ENCODE measurements at places on chromosomes 16 and 17.

- DNase-seq: no peak
These were observed 335.3 kb downstream of the SOX9 start for GRCh38 chr17:72456075-72456474.

DNA sequence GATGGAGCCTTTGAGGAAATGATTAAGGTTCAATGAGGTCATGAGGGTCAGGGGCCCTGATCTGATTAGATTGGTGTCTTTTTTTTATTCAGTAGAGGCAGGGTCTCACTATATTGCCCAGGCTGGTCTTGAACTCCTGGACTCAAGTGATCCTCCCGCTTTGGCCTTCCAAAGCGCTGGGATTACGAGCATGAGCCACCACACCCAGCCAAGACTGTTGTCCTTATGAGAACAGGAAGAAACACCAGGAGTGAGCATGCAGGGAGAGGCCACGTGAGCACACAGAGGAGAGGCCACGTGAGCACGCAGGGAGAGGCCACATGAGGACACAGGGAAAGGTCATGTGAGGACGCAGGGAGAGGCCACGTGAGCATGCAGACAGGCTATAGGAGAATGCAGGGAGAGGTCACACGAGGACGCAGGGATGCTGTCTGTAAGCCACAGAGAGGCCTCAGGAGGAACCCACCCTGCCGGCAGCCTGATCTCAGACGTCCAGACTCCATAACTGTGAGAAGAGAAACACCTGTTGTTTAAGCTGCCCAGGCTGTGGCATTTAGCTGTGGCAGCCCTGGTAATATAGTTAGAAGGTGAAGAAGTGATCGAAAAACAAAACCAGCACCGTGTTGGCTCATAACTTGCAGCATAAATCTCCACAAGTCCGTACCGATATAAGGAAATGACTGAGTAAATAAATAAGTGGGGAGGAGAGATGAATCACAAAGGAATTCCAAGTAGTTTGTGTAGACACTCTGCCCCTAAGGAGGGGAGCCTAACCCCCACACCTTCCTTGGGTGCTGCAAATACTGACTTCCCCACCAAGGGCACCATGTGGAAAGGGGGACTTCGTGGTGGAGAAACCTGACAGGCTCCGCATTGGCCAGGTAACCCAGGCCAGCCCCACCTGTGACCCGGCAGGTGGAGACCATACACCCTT lies 14.6 kb upstream of the CSNK1D start:
- DNase-seq: no peak

- no peak for DNase-seq
These were observed 25.6 kb downstream of the GJC1 start for GRCh38 chr17:44804302-44805089.

- no peak for DNase-seq
These were observed 18.4 kb downstream of the QPRT start for GRCh38 chr16:29697391-29697790.

DNA sequence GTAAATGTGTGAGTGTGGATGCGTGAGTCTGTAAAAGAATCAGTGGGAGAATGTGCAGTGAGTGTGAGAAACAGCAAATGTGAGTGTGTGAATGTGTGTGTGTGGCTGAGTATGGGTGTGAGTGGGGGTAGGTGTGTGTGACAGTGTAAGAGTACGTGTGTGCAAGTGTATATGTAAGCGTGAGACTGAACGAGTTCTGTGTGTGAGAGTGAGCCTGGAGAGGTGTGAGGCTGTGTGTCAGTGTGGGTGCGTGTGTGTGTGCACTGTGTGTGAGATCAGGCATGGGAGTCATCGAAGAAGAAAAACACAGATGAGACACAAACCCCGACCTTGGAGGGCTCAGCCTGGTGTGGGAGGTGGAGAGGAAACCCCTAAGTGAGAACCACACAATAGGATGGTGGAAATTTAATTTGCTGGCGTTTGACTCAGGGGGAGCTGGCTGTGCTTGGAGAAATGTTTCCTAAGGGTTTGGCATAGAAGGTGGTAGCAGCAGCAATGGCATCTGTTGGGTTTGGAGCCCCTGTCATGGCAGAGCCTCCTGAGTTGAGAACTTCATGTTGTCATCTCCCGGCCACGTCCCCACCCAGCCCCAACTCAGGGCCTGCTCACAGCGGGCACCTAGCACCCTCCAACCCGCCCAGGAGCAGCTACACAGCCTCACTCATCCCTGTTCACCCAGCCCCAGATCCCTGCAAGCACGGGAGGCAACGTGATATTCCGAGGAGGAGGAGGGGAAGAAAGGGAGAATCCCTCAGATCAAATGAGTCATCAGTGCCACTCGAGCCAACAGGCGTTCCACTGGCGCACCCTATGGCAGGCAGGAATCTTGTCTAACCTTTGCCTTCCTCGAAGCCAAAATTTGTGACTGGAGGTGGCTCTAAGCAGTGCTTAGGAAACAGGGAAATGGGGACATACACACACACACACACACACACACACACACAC lies 14.3 kb upstream of the NUBP1 start:
- no peak for DNase-seq

DNA sequence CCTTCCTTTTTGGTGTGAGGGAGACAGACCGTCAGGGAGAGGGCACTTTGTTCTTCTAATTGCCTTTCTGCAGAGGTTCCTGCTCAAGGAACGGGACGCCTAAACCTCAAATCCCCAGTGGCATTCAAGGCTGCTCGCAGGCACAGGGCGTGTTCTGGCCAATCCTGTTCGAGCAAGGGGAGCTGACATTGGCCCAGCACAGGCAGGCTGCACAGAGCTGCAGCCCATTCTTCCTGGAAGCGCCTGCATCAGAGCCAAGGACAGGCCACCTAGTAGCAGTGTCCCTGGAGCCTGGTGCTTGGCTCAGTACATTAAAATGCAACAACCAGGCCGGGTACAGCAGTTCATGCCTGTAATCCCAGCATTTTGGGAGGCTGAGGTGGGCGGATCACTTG lies 72.2 kb upstream of the CREBBP start:
- no peak for DNase-seq

DNA sequence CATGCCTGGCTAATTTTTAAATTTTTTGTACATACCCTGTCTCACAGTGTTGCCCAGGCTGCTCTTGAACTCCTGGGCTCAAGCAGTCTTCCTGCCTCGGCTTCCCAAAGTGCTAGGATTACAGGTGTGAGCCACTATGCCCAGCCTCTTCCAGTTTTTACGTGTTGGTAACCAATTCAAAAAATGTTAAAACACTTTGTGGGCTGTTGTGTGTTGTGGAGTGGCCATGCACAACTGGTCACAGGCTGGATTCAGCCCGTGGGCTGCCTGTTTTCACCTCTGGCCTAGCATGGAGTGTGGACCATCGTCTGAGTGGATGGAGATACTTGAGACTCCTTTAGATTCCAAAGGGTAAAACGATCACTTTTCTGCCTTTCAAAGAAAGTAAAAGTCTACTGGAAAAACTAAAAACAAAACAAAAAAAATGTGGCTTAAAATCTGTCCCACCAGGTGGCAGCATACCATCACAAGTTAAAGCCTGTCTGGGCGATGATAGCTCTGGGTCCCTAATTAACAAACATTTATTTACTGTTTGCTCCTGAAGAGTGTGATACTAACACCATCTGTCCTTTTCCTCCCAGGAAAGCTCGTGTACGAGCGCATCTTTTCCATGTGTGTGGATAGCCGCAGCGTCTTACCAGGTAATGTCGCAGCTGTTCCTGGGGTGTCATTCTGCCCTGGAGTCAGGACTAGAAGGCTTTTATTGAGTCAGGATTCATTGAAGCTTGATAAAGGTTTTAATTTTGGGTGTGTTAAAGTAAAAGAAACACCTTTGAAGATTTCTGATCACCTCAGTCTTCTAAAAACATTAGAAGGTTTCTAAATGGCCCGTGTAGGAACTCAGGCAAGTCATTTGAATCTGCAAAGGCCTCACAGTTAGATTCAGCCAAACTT lies 45.8 kb downstream of the VPS35L start:
- no peak for DNase-seq

GRCh38 chr16:56300891-56301850 lies 109.9 kb downstream of the GNAO1 start:
- no peak for DNase-seq

DNA sequence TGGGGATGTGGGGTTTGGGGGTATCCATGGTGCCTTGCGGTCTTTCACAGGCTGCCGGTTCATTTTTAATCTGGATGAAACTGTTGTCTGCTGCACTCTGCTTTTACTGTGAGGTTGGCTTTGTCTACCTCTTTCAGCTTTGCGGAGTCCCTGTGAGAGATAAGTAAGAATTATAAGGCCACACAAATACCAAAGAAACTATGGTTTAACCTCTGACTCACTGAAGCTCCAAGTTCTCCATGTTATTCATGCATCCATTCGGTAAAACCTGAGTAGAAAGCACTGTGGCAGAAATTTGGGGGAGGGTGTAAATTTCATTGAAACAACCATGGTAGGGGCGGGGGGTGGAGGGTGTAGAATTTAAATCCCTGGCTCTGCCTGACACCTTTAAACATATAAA lies 30.5 kb downstream of the KIAA0753 start:
- no peak for DNase-seq

DNA sequence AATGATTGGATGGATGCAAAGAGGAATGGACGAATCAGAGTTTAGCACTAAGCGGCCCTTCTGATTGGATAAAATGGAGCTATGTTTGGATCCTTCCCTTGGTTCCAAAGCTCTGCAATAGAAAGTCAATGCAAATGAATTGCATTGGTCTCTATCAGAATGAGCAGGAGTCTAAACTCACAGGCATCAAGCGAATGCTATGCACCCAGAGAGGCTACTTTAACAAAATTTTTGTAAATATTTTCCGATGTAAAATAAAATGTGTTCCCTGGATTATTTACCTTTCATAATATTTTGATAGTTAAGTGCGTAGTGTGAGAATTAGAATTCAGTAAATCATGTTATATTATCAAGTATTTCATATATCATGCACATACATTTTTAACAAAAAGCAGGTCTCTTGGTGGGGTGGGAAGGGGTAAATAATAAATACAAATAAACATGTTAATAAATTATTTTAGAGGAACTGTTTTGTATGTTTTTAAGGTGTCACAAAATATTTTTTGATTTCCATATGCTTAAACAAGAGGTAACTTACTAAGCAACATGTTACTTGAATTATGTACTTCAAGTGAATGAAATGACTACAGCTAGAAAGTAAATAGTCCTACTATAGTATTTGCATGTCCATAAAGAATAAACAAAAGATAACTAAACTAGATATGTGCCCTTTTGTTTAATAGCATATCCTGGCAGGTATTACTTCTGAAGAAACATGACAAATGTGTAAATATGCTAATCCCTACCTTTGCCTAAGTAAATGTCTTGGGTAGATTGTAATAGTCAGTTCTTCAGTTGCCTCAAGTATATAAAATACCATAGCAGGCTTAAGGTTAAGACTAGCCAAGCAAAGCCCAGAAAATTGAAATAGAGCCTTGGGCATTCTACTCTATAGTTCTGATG lies 4.4 kb upstream of the UNK start:
- DNase-seq: no peak

- DNase-seq: no peak
These were observed 37.7 kb downstream of the ZFHX3 start for GRCh38 chr16:73010150-73010676.

DNA sequence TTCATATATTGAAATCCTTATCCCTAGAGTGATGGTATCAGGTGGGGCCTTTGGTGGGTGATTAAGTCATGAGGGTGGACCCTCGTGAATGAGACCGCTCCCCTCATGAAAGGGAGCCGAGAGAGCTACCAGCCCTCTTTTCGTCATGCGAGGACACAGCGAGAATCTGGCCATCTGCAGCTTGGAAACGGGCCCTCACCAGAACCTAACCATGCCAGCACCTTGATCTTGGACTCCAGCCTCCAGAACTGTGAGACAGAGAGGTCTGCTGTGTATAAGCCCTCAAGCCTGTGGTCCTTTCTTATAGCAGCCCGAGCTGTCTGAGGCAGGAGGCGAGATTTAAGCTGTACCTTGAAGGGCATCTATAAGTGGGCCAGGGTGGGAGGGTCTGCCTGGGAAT lies 23.7 kb upstream of the ACSF3 start:
- no peak for DNase-seq

DNA sequence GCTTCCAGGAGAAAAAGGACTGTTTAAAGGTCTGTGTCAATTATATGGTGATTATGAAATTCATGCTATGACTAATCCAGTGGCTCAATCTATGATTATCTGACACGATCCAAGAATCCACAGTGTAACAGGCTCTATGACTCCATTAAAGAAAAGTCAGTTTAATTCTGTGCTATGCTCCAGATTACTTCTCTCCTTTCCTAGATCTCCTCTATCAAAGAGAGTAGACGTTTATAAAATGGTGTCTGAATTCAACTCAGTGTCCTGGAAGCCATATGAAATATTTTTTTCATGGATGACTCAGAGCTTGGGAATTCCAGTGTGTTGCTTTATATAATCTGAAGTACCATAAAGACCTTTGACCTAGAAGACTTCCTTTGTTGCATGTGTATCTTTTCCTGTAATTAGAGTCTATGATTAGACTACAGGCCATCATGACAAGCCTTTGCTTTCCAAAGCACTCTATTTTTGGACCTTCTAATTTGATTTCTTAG lies 27.0 kb upstream of the NF1 start:
- DNase-seq: no peak

Measured in stimulated activated CD8-positive, alpha-beta memory T cell treated with anti-CD3 and anti-CD28 coated beads, Interleukin-2, amount 100 ng/mL, for 48 hours (primary cell).